ENCODE measurements at places on chromosomes 16 and 17.
A peak's percentile ranks its signal among the peaks of the same experiment; 100 is the strongest.

- H3K4me1 ChIP-seq: no peaks in the 10 kb centered on the region
- no peak overlapping the region for H3K27ac ChIP-seq
- H3K36me3 ChIP-seq: no peaks in the 10 kb centered on the region
- no peak for DNase-seq
These were observed 88.8 kb downstream of the CYLD start for GRCh38 chr16:50830698-50831097.

GRCh38 chr17:27975146-27976011, 67.1 kb upstream of the NLK start:
- H3K4me3 ChIP-seq: no peak overlapping the region
- H3K36me3 ChIP-seq: no peaks in the 10 kb centered on the region
- H3K27me3 ChIP-seq: no peaks in the 10 kb centered on the region

- H3K27me3 ChIP-seq: no peaks in the 10 kb centered on the region
- no peak overlapping the region for H3K4me3 ChIP-seq
- H3K4me1 ChIP-seq: no peaks in the 10 kb centered on the region
- H3K36me3 ChIP-seq: no peaks in the 10 kb centered on the region
These were observed 289.0 kb upstream of the XYLT1 start for GRCh38 chr16:17759451-17760390.

DNA sequence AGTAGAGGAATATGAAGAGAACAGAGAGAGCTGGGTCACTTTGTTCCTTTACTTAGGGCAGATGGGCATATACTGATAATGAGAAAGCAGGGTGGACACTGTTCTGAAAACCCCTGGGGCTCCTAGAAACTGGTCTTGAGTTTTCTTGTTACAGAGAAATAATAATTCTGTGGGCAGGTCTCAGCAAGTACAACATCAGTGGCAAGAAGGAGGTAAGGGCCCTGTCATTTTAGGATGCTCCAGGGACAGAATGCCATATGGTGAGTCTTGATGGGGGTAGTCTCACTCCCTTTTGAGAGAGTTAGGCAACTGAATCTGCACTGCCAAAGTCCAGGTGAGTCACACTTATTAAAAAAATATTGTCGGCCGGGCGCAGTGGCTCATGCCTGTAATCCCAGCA, 102.3 kb downstream of the KCNJ2 start:
- no peak overlapping the region for H3K4me3 ChIP-seq
- DNase-seq: no peak
- no peaks in the 10 kb centered on the region for H3K27me3 ChIP-seq
- no peaks in the 10 kb centered on the region for H3K4me1 ChIP-seq

DNA sequence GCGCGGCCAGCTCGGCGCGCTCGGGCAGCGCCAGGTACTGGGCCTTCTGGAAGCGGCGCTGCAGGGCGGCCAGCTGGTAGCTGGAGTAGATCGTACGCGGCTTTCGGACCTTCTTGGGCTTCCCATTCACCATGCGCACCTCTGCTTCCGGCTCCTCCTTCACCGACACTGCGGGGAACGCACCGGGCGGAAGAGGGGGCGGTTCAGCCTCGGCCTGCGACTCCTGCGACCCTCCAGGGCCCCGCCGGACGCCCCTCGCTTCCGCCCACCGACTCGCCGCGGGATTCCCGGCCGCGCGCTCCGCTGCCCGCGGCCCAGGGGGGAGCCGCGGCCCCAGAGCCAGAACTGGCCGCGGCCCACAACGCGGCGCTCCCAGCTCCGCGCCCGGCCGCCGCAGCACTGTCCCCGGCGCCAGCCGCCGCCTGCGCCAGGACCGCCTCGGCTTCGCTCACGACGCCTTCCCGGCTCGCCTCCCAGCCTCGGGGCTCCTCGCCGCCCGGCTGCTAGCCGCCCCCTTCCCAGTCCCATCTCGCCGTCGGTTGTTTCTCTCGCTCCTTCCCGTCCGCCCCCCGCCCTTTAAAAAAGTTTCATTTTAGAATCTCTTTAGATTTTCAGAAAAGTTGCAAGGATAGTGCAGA, 1.5 kb downstream of the DLX3 start:
- H3K4me3 ChIP-seq: peak overlapping the region; percentile 44
- H3K27ac ChIP-seq: no peak overlapping the region
- peaks cover 37% of the 10 kb centered on the region for H3K4me1 ChIP-seq
- DNase-seq: no peak
- H3K36me3 ChIP-seq: no peaks in the 10 kb centered on the region
- H3K27me3 ChIP-seq: peaks cover 53% of the 10 kb centered on the region

GRCh38 chr17:28348979-28349378, 8.3 kb downstream of the POLDIP2 start:
- H3K36me3 ChIP-seq: peaks cover 72% of the 10 kb centered on the region
- no peak overlapping the region for H3K27ac ChIP-seq
- H3K4me1 ChIP-seq: no peaks in the 10 kb centered on the region
- no peak overlapping the region for H3K4me3 ChIP-seq
- H3K27me3 ChIP-seq: no peaks in the 10 kb centered on the region

DNA sequence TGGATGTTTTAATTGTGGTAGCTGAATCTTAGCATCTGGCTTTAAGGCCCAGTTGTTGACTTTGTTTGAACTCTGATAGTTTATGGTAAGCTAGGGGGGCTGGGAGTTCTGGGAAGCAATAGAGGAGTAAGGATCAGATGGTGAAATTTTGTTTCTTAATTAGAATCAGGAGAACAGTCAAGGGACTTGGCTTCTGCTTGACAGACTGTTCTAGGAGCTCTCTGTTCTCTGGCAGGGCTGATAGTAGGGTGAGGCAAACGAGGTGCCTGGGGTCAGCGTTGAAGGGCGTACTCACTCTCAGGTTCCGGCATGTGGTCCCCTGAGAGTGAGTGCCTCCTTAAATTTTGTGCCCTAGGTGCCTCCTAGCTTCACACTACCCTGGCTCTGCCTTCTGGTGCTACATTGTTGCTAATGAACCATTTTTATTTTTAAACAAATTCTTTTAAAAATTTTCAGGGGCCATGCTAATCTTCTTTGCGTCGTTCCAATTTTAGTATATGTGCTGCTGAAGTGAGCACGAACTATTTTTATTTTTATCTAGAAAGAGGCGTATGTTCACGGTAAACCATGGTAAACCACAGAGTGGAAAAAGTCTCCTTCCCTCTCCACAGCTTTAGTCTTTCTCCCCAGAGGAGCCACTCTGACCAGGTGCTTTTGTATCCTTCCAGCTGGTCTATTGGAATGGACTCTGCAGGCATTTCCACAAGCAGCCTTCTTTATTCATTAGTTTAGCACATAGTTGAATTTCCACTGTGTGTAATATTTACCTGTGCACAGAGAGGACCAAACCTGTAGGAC, 19.7 kb downstream of the SLC7A6 start:
- H3K4me1 ChIP-seq: peaks cover 100% of the 10 kb centered on the region
- DNase-seq: no peak
- H3K36me3 ChIP-seq: no peaks in the 10 kb centered on the region
- H3K4me3 ChIP-seq: peak overlapping the region; percentile 57
- no peaks in the 10 kb centered on the region for H3K27me3 ChIP-seq
